ENCODE measurements at places on chromosomes 3 and 15.

GRCh38 chr3:103991-104390 lies 92.6 kb upstream of the CHL1 start:
- no peak for DNase-seq

GRCh38 chr15:85142312-85142711 lies 160.7 kb downstream of the PDE8A start:
- no peak for DNase-seq

DNA sequence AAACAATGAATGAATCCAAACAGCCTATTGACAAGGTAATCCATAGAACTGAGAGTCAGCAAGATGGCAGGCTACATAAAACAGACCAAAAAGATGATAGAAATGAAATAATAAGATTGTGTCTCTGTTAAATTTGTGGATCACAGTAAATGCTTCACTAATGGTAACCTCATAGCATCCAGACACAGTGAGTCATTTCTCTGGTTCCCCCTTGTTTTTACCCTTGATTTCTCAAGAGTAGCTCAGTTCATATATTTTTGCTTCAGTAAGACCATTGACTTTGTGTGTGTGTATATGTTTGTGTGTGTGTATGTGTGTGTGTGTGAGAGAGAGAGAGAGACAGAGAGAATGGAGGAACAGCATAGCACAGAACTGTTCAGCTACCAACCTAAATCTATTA lies 546.9 kb downstream of the RBMS3 start:
- DNase-seq: no peak

- no peak for DNase-seq
Measured at GRCh38 chr15:29034151-29034550, 148.4 kb downstream of the APBA2 start.

DNA sequence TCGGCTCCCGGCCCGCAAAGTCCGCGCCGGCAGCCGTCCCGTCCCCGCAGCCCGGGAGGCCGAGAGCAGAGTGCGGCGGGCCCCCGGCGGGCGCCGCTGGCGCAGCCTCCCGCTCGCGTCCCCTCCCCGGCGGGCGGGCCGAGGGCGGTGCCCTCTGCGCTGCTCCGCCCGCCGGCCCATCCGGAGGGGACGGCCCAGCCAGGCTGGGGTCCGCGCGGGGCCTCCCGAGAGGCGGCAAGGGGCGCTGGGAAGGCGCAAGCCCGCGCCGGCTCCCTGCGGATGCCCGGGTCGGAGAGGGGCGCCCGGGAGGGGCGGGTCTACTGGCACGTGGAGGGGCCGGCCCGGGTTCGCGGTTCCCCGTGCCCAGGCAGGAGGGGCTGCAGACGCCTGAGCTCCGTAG lies at the start of the genes CLCN2 and POLR2H:
CLCN2 (minus strand) TSS at position 74 of the 400 bp plus-strand sequence. CDS start 126 bp downstream, outside the sequence.
POLR2H (plus strand) TSS at position 179 of the 400 bp plus-strand sequence. CDS start 1,783 bp downstream, outside the sequence.
- DNase-seq: peak; percentile 27

DNA sequence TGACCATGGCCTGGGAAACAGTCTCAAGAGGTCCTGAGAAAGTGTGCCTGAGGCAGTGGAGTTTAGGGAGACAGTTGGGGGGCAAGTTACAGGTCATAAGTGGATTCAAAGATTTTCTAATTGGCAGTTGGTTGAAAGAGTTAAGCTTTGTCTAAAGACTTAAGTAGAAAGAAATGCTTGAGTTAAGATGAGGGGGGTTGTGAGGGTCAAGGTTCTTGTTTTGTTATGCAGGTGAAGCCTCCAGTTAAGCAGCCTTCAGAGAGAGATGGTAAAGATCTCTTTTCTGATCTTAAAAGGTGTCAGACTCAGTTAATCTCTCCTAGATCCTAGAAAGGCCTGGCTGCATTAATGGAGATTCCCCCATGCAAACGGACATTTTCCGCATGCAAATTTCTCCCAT lies 356.3 kb upstream of the C2CD4B start:
- no peak for DNase-seq

DNA sequence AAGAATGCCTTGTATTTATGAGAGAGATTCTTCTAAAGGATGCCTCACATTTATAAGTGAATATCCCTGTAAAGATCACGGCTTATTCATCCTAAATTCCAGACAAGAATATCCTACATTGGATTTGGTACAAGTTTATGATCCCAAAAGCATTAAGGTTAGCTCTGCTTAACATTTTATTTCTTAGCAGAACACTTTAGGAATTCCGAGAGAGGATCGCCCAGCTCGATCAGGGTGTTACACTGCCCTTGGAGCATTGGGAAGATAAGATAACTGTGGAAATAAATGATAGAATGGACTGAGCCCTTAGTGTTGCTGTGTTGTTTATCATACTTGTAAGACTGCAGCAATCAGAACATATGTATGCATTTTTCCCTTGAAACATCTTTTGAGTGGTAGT lies 223.0 kb upstream of the CDIN1 start:
- DNase-seq: no peak

DNA sequence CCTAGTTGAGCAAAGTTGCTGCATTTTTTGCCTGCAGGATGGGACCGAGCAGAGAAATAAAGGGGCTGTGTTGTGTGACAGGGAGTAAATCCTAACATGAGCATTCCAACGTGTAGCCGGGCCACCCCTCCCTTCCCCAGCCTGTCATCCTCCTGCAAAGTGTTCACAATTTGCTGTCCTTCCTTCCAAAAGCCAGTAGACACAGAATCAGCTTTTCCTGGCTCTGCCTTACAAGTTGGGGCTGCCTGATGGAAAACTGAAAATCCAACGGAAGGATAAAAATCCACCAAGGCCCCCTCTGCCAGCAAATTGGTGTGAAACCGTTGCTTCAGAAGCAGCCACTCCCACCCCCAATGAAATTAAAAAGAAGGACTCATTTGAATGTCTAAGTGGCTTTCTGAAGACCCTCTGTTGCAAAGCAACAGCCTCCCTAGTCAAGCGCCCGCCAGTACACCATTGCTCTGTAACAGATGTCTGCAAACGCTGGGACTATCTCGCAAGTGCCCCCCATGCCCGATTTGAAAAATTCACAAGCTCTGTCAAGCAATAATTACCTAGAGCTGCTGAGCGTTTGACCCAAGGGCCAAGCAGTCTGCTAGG lies 665 bp downstream of the FRMD4B start:
- DNase-seq: no peak

DNA sequence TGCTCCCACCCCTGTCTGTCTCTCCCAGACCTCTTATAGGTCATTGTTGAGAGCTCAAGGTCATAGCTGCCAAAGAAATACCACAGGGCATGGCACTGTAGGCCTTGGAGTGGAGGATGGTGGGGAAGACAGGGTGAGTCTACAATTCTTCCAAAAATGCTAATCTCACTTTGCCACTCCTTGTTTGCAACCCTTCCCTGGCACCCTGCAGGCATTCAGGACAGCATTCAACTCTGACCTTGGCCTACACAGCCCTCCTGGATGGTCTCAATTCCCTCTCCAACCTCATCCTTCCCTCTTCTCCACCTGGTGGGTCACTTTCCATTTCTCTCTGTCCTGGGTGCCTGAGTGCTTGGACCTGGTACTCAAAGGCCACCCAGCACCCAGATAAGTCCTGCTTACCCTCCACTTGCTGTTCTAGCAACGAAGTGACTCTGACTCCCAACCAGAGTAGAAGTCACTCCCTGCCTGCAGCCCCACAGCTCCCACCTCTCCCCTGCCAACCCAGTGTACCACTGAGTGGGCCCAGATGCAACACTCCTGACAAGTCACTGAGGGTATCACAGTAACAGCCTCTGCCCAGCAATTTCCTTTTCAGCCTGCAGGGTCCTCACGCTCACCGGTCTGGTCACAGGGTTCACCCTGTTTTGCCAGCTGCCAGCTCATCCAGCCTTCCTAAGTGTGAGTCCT lies 36.6 kb downstream of the AMOTL2 start:
- no peak for DNase-seq

DNA sequence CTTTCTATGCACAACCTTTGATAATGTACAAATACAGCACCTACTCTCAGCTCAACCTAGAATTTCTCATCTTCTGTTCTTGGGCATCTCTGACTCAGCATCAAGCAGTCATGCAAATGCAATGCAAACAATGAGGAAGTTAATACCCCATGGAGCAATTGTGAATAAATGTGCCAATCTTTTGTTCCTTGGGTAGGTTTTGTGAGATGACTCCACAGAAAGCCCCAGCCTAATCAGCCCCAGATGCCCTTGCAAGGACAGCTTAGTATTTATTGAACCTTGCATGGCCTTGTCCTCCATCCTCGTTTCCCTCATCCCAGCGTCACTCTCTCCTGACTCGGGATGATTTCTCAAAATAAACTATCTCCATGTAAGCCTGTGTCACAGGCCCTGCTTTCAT lies 494.7 kb upstream of the NECTIN3 start:
- DNase-seq: no peak

DNA sequence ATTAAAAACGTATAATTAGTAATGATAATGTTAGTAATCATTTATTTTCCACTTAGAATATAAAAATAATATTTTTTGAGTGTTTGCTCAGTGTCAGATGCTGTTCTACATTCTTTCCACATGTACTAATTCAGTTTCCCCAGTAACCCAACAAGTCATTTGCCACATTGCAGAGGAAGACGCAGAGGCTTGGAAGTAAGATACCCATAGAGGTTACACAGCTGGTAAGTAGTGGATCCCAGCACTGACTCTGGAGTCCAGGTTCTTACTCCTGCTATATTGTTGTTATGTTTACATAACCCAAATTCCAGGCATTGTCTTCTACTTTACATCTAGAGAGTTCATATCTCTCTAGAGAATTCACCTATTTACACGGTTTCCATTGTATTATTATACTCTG lies 48.2 kb upstream of the MYO5C start:
- no peak for DNase-seq

- no peak for DNase-seq
Measured at GRCh38 chr15:35932531-35932930, 386.6 kb upstream of the DPH6 start.

- no peak for DNase-seq
Measured at GRCh38 chr3:106862067-106862466, 515.2 kb upstream of the CCDC54 start.

Data from T-helper 1 cell (primary cell).